Chondrocyte (in vitro differentiated cells): ENCODE measurements at places on chromosomes 3 and 15. TPM values are rescaled to one million over a fixed set of nuclear protein-coding genes. Genes with fewer than 3 reads are reported as not detected.

- no peak for DNase-seq
These were observed 69.1 kb downstream of the SSUH2 start for GRCh38 chr3:8575364-8576104.

DNA sequence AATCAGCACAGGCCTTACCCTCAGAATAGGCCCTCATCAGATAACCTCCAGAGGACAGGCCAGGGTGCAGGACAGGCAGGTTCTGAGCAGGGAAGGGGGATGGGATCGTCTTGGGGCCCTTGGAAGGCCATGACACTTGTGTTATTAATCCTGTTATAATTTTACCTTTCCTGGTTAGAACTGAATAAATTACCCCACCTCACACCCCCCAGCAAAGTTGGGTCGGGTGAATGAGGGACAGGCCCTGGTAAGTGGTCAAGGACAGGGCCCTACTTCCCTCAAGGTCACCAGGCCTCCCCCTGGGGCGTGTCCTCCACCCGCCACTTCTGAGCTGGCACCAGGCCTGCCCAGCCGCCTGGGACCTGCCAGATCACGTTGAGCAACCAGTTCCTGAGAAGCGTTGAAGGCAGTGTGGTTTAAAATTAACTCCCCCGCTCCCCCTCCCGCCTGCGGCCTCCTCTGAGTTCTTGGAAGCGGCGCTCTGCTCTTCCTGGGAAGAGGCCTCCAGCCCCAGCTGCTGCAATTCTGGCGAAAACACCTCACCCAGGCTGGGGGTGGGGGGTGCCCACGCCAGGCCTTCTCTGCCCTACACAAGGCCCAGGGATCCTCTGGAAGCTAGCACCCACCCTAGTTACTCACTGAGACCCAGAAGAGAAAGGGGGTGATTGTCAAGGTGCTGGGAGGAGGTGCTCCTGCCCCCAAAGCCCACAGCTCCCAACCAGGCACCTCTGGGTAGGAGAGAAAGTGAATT lies 10.6 kb downstream of the CISH start:
- DNase-seq = no peak

- no peak for DNase-seq
These were observed 245.7 kb downstream of the ZIC1 start for GRCh38 chr3:147654827-147655226.

DNA sequence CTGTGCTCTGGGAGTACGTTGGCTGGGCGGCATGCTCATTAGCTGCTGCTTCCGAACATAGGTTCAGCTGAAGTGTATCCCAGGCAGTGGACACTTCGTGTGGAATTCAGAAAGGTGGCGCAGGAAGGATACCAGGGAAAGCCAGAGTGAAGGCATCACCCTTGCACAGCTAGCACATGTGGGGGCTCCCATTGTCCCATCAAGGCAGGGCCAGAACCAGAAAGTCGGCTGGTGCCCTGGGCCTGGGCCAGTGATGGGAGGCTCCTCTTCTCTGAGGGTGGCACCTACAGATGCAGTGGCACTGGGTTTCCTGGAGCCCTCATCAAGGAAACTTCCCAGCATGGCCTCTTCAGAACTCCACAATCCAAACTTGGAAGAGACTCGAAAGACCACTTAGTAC lies 56.6 kb downstream of the PGPEP1L start:
- peak; percentile 64 for DNase-seq

DNA sequence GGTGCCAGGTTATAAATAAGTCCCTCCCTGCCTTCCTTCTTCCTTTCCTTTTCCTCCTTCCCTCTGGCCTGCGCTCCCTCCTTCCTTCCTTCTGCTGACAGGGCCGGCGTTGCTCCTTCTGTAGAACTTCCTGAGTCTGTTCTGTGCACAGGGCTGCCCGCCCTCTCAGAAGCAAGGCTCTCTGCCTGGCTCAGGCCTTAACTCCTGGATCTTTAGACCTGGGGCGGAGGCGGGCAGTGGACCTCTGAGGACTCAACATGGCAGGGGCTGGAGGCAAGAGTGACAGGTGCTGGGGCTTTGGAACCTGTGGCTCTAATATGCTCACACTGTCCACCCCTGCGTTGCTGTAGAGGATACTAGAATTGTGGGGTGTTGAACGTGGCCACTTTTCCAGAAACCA lies 86.4 kb upstream of the SEC13 start:
- DNase-seq = peak; percentile 57

The ATP13A3 gene
- 65.7 to 92.4 TPM (median 87.7 TPM) in 3 replicates for total RNA-seq

The HIGD2B gene
- total RNA-seq = not detected in 3 replicates

- DNase-seq = peak; percentile 12
These were observed 36.6 kb upstream of the MAGEF1 start for GRCh38 chr3:184748219-184749135.

GRCh38 chr3:45332493-45332892 lies 55.9 kb upstream of the LARS2 start:
- DNase-seq = no peak

DNA sequence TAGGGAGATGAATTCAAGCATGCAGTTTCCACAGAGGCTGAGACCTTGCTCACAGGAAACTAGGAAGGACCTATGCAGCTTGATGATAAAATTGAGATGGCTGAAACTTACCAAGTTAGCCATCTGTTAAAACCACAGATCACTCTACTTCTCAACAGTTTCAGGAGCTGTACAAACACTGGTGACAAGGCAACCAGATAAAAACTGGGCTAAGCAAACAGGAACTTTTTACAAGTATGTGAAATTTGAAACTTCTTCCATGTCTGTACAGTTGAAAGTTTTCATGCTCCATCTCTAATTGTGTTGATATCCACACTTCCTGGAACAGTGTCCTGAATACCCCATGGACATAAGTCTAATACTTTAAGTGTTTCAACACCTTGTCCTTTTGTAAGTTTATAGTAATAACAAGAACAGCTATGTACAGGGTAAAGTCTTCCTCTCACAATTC lies 78.2 kb downstream of the FAIM start:
- DNase-seq = no peak

The VIPR1 gene
- 5.8 to 17.0 TPM (median 6.1 TPM) in 3 replicates for total RNA-seq

DNA sequence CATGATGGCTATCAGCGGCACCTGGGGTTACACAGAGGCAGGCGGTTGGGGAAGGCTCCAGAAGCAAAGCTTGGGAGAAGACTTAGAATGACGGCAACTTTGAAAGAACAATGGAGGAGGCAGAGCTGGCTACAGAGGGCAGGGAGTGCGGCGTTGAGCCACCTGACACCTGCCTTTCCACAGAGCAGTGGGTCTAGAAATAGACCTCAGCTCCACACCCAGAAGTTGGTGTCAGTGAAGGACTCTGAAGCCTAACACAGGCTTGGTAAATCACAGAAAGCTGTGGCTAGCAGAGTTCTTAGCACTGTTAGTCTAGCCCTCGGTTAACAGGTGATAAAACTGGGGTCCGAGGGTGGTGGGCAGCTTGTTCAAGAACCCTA lies 23.1 kb upstream of the EHD4 start:
- peak; percentile 30 for DNase-seq

The SI gene
- not detected in 3 replicates for total RNA-seq

DNA sequence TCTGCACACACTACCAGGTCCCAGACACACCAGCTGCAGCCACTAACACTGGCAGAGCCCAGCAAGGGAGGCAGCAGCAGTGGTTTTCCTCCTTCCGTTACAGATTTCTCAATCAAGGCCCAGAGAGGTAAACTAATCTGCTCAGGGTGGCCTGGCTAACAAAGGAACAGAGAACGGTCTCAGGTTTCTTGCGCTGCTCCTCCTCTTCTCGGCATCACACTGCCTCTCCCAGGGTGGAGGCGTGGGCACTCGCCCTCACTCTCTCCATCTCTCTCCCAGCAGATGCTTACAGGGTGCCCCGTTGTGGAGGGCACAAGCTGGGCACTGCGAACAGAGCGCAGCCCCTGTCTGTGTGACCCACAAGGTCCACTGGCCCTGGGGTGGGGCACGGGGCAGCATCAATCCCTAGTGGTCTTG lies 228.7 kb downstream of the VPS13C start:
- no peak for DNase-seq

The C3orf22 gene
- not detected in 3 replicates for total RNA-seq

The LAMB2 gene
- total RNA-seq = 824 to 1,096 TPM (median 1,075 TPM) in 3 replicates

DNA sequence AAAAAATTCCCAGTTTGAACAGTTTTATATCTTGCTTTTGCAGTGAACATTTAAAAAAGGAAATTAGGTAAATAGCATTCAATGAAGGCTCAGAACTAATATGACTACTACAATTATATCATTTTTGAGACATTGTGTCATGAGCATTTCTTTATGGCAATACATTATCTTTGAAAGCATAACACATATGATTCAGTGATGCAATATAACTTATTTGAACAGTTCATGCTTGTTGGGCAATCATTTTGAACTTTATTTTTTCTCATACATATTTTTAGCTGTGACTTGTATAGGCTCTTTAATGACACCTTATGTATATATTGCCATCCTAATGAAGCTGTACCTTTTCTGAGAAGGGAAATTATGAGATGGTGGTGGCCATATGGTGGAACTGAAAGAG lies 828.6 kb upstream of the NR2F2 start:
- no peak for DNase-seq

GRCh38 chr3:120147072-120147871 lies 53.0 kb upstream of the GSK3B start:
- no peak for DNase-seq

GRCh38 chr15:94259863-94260262 lies 28.5 kb downstream of the MCTP2 start:
- DNase-seq = no peak
